Lower lobe of right lung (tissue), 2 donors: ENCODE measurements at places on chromosomes 3 and 15. TPM values are rescaled to one million over a fixed set of nuclear protein-coding genes. Genes with fewer than 3 reads are reported as not detected.

- no peaks in the 10 kb centered on the region for H3K36me3 ChIP-seq
- no peaks in the 10 kb centered on the region for H3K27me3 ChIP-seq
- no peak overlapping the region for H3K27ac ChIP-seq
- H3K4me3 ChIP-seq: no peak overlapping the region
These were observed 19.7 kb downstream of the GPR171 start for GRCh38 chr3:151183265-151183671.

- no peak for DNase-seq
- no peaks in the 10 kb centered on the region for H3K36me3 ChIP-seq
- peaks cover 8% of the 10 kb centered on the region for H3K4me1 ChIP-seq
- H3K4me3 ChIP-seq: peak overlapping the region; percentile 23
These were observed 31.6 kb downstream of the ZDHHC19 start for GRCh38 chr3:196179380-196180308.

GRCh38 chr3:180626844-180627243 is 24.9 kb downstream of the TTC14 start:
- no peak overlapping the region for H3K4me3 ChIP-seq
- DNase-seq: no peak
- H3K4me1 ChIP-seq: no peaks in the 10 kb centered on the region
- peaks cover 3% of the 10 kb centered on the region for H3K27me3 ChIP-seq
- H3K27ac ChIP-seq: no peak overlapping the region

DNA sequence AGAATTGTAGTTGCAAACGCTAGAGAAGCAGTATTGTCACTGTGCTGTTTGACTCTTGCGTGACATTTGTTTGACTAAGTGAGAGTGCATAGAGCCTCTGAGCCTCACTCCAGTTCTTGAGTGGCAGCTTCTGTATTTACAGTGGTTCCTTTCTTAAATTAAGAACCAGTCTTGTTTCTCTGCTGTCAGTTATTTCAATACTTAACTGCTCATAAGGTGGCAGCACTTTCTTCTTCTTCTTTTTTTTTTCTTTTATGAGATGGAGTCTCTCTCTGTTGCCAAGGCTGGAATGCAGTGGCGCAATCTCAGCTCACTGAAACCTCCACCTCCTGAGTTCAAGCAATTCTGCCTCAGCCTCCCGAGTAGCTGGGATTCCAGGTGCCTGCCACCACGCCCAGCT is 372.1 kb downstream of the LPP start:
- peak; percentile 62 for DNase-seq
- no peak overlapping the region for H3K4me3 ChIP-seq
- no peak overlapping the region for H3K27ac ChIP-seq
- H3K27me3 ChIP-seq: no peaks in the 10 kb centered on the region
- no peaks in the 10 kb centered on the region for H3K4me1 ChIP-seq

- H3K4me1 ChIP-seq: no peaks in the 10 kb centered on the region
- no peaks in the 10 kb centered on the region for H3K27me3 ChIP-seq
- H3K27ac ChIP-seq: no peak overlapping the region
- no peaks in the 10 kb centered on the region for H3K36me3 ChIP-seq
- no peak overlapping the region for H3K4me3 ChIP-seq
- no peak for DNase-seq
These were observed 87.8 kb downstream of the C3orf70 start for GRCh38 chr3:185065059-185065458.

IGF2BP2 gene
- total RNA-seq: 19.4 TPM

SLC30A4 gene
- 4.8 TPM for total RNA-seq

DNA sequence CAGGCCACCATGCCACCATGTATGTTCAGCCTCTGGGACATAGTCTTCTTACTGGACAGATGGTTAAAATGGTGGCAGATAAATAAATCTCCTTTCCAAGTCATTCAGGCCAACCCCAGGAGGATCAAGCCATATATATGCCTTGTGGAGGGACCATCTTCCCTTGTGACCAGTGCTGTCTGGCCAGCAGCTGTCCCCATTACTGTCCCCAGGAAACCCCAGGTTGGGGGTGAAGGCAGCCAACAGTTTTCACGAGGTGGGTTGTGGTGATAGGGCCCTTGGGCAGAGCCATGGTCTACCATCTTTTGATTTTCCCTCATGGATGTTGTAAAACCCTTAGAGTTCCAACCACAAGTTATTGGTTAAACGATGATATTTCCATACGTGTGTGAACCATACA is 48.7 kb upstream of the PCSK6 start:
- no peaks in the 10 kb centered on the region for H3K36me3 ChIP-seq
- no peaks in the 10 kb centered on the region for H3K4me1 ChIP-seq
- peaks cover 4% of the 10 kb centered on the region for H3K27me3 ChIP-seq

- H3K4me1 ChIP-seq: peaks cover 79% of the 10 kb centered on the region
- H3K27ac ChIP-seq: no peak overlapping the region
- H3K27me3 ChIP-seq: no peaks in the 10 kb centered on the region
- H3K4me3 ChIP-seq: peak overlapping the region; percentile 88
These were observed 4.6 kb downstream of the TLE3 start for GRCh38 chr15:70093070-70093469.

DNA sequence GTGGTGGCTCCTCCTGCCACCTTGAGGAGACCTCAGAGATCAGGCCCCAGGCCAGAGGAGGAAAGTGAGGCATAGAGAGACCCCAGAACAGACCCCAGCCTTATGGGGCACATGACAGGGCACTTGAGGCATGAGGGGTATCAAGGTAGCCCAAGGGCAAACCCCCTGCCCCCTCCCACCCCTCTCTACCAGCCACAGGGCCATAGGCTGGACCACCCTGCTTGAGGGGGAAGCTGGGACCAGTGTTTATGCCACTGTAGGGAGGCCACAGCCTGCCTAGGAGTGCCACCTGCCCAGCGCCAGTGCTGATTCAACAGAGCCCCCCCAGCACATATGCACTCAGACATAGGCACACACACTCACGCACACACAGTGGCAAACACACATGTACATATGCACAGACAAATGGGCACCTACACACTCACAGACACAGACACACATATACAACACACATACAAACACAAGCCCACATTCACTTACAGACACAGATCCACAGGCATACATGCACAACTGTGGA is 10.3 kb downstream of the MYL3 start:
- H3K27ac ChIP-seq: no peak overlapping the region
- H3K4me1 ChIP-seq: no peaks in the 10 kb centered on the region
- no peak for DNase-seq

- no peak for DNase-seq
- H3K4me3 ChIP-seq: no peak overlapping the region
- H3K27me3 ChIP-seq: no peaks in the 10 kb centered on the region
- H3K4me1 ChIP-seq: peaks cover 25% of the 10 kb centered on the region
These were observed 127.3 kb upstream of the THBS1 start for GRCh38 chr15:39453620-39454019.

DNA sequence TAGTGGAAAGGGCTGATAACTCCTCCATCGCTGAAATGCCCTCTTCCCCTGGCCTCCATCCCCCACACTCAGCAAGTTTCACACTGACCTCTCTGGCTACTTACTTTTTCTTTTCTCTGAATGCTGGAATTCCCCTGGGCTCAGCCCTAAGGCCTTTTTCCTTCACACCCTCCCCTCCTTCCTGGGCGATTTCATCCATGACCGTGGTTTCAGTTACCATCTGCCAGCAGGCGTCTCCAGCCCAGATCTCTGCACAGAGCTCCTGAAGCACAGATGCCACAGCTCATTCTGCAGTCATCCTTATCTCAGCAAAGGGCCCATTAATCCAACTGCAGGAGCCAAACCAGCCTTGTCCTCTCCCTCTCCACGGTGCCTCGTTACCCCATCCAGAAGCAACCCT is 114.0 kb downstream of the RFTN1 start:
- DNase-seq: no peak
- no peaks in the 10 kb centered on the region for H3K27me3 ChIP-seq
- H3K27ac ChIP-seq: peak overlapping the region; percentile 14
- H3K4me3 ChIP-seq: no peak overlapping the region
- peaks cover 28% of the 10 kb centered on the region for H3K4me1 ChIP-seq
- H3K36me3 ChIP-seq: no peaks in the 10 kb centered on the region

DNA sequence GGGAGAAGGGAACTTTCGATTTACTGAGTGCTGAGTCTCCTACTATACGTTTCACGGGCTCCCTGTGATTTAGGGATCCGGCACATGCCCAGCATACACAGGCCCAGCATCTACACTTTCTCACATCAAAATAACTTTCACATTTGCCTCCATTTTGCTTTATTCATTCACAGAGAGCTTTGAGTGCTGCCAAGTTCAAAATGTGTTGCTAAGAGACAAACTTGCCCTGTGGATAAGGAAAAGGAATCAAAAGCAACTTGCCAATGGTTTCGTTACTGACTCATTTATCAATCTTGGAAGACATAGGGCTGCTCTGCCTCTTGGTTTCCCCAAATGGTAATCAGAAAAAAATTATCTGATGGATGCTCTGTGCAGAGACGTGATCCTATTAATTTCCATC is 86.3 kb upstream of the LRRN1 start:
- H3K4me3 ChIP-seq: no peak overlapping the region
- H3K27ac ChIP-seq: no peak overlapping the region
- no peaks in the 10 kb centered on the region for H3K36me3 ChIP-seq
- H3K4me1 ChIP-seq: no peaks in the 10 kb centered on the region

DNA sequence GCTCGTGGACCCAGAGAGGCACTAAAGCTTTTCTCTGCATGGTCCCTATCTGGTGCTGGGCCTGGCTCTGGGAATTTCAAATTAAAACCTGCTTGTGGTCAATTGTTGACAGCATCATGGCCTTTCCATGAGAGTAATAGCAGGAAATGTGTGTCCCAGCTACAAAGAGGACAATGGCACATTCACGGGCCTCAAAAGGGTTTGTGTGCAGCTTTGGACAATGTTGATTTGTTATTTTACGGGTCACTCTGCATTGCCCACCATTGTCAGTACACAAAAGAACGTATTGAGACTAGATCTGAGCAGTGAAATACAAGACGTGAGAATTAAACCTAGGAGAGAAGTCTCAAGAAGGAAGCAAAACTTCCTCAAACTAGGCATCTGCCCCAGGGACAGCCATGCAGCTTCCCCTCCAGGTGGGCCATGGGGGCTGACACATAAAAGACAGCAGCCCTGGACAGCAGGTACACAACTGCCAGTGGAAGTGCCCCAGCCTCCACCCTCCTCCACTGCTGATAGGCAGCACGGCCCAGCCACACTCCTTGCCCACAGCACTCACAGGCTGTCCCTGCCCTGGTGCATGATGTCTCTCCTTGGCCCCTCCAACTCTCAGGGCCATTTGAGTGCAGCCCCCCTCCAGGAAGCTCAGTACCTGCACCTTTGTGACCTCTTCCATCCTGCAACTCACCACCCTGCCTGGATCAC is 15.9 kb upstream of the LTF start:
- no peak overlapping the region for H3K27ac ChIP-seq
- H3K4me1 ChIP-seq: no peaks in the 10 kb centered on the region
- no peak for DNase-seq
- no peak overlapping the region for H3K4me3 ChIP-seq
- no peaks in the 10 kb centered on the region for H3K27me3 ChIP-seq

UQCC5 gene
- total RNA-seq: 16.3 TPM

- no peaks in the 10 kb centered on the region for H3K4me1 ChIP-seq
- H3K27ac ChIP-seq: no peak overlapping the region
- H3K36me3 ChIP-seq: no peaks in the 10 kb centered on the region
- no peak for DNase-seq
These were observed 6.9 kb downstream of the SLC6A1 start for GRCh38 chr3:10999221-11000107.

P2RY1 gene
- 19.8 TPM for total RNA-seq

DNA sequence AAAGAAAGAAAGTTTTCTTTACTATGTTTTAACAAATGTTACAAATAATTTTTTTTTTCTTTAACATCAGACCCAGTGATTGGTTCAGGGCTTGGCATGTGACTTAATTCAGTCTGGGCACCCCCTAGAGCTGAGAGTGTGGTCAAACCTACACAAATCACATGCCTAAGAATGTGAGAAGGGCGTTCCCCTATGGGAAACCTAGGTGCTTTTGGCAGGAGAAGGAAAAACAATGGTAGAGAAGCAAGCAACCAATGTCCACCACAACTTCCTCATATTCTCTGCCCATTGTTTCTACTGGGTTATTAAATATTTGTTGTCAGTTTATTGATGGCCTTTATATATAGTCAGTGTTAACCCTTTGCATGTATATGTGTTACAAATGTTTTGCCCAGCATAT is 21.4 kb upstream of the PIAS1 start:
- H3K4me3 ChIP-seq: no peak overlapping the region
- no peaks in the 10 kb centered on the region for H3K36me3 ChIP-seq
- no peaks in the 10 kb centered on the region for H3K27me3 ChIP-seq
- peaks cover 19% of the 10 kb centered on the region for H3K4me1 ChIP-seq
- no peak for DNase-seq
- no peak overlapping the region for H3K27ac ChIP-seq

DNA sequence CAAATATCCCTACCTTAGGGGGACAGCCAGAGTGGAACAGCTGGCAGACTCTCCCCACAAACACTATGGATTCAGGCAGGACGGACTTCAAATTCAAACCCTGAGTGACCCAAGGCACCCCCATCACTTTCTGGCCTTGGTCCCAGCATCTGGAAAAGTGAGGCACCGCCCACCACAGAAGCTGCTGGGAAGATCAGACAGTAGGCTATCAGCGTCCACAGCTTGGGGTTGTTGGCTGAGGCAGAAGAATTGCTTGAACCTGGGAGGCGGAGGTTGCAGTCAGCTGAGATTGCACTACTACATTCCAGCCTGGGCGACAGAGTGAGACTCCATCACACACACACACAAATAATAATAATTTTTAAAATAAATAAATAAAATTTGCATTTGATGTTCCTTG is 8.5 kb downstream of the PFKFB4 start:
- peaks cover 13% of the 10 kb centered on the region for H3K4me1 ChIP-seq
- no peak for DNase-seq
- no peak overlapping the region for H3K27ac ChIP-seq
- peaks cover 5% of the 10 kb centered on the region for H3K36me3 ChIP-seq

DNA sequence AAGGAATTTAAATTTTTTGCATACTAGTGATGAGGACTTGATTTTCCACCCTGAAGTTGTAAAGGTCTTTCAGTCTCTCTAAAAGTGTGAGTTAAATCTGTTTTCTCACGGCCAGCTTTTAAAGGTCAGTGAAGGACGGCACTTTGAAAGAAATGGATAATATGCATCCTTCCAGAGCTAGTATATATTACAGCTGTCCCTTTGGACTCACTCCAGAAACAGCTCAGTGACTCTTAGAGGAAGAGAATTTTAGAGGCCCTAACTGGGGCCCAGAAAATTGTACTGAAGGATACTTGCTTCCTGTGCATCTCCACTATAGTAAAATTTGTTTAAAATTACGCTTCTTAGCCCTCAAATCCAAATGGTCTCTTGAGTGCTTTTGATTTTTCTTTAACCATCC is 41.6 kb downstream of the PIK3CA start:
- H3K4me1 ChIP-seq: peaks cover 25% of the 10 kb centered on the region
- no peaks in the 10 kb centered on the region for H3K27me3 ChIP-seq
- no peak overlapping the region for H3K27ac ChIP-seq
- no peak overlapping the region for H3K4me3 ChIP-seq
- no peak for DNase-seq

DNA sequence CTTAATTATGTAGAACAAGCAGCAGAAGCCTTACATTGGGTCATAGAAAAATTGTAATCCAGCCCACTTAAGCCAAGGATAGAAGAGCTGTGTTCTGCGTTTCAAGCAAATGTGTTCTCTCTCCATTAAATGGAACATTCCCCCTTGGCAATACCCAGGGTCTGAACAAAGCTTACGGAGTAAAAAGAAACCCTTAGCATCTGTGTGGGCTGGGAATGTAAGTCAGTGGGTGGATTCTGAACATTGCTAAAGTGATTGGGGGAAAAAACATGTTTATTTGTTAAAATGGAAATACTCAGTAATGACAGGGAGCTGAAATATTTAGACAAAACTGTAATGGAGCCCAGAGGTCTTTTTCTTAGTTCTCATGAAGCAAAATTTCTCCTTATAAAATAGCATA is 147.4 kb downstream of the DUT start:
- H3K27ac ChIP-seq: no peak overlapping the region
- no peak for DNase-seq
- no peak overlapping the region for H3K4me3 ChIP-seq
- no peaks in the 10 kb centered on the region for H3K27me3 ChIP-seq
